Stimulated activated CD8-positive, alpha-beta memory T cell treated with anti-CD3 and anti-CD28 coated beads, Interleukin-12 subunit alpha, Interleukin-12 subunit beta, amount 100 ng/mL, for 1 hour (primary cell): ENCODE measurements at places on chromosomes 6 and 20.

DNA sequence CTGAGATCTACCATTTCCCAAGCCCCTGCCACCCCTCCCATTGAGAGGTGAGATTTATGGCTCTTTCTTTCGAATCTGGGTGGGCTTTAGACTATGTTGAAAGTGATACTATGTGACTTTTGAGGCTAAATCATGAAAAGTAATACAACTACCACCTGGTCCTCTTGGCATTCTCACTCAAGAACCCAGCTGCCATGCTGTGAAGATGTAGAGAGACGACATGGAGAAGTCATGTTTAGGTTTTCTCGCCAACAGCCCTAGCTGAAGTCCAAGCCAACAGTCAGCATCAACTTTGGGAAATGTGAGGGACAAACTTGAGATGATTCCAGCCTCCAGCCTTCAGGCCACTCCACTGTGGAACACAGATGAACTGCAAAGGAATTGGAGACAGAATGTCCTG lies 108.7 kb downstream of the SCP2D1 start:
- DNase-seq: no peak

GRCh38 chr20:23710771-23711170 lies 21.9 kb upstream of the CST4 start:
- no peak for DNase-seq

DNA sequence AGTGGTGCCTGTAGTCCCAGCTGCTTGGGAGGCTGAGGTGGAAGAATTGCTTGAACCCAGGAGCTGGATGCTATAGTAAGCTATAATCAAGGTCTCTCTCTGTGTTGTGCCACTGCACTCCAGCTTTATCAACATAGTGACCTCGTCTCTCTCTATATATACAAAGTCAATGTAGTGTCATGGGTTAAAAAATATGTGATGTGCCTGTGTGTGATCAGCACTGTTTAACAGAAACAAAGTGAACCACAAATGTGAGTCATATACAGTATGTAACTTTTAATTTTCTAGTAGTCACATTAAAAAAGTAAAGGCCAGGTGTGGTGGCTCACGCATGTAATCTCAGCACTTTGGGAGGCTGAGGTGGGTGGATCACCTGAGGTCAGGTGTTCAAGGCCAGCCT lies 85.3 kb upstream of the RNF24 start:
- DNase-seq: no peak

DNA sequence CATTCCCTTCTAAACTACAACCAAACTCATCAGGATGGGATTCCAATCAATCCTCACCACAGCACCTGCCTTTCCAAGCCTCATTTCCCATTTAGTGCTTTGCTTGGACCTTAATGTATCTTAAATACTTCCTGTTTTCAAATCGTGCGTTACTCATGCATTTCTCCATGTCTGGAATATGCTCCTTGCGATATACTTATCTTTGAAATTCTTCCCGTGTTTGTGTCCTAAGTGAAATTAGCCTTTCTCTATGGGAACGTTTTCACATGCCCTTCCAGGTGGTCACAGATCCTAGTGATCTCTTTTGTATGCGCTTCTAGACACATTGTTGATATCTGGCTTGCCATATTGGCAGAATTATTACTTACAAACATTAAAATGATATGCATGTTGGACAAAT lies 620.6 kb upstream of the AGPAT4 start:
- no peak for DNase-seq

GRCh38 chr6:73579851-73580246 lies 59.0 kb upstream of the EEF1A1 start:
- no peak for DNase-seq

- DNase-seq: no peak
Measured at GRCh38 chr6:119781365-119781764, 431.8 kb upstream of the MAN1A1 start.

DNA sequence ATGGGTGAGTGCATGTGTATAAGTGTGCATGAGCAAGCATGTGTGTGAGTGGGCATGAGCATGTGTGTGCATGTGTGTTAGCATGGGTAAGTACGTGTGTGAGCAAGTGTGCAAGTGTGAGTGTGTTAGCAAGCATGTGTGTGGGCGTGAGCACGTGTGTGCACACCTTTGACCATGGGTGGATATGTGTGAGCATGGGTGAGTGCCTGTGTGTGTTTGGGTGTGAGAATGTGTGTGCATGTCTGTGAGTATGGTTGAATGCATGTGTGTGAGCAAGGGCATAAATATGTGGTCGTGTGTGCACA lies 84.6 kb downstream of the DLL1 start:
- DNase-seq: no peak

DNA sequence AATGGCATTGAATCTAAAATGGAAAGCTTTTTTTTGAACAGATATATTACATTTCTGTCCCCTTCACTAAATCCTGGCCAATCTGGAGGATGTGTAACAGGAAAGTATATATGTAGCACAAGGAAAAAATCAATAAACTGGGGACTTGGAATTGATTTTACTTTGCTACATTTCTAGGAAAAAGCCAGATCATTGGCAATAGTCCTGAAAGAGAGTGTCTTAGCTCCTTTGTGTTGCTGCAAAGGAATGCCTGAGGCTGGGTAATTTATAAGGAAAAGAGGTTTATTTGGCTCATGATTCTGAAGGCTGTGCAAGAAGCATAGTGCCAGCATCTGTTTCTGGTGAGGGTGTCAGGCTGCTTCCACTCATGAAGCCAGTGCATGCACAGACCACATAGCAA lies 574.9 kb downstream of the HTR1B start:
- no peak for DNase-seq

DNA sequence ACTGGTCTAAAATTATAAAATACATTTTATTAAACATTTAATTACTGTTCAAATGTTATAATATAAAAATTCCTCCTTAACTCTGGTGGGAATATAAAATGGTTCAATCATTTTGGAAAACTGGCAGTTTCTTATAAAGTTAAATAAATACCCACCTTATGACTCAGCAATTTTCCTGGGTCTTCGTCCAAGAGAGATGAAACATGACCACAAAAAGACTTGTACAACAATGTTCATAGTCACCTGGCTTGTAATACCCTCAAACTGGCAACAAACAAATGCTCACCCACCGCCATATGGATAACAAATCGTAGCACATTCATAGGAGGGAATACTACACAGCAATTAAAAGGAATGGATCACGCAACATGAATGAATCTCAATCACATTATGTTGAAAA lies 66.0 kb upstream of the RIN2 start:
- DNase-seq: no peak

- peak; percentile 33 for DNase-seq
Measured at GRCh38 chr20:34824806-34825529, 483 bp downstream of the NCOA6 start.

DNA sequence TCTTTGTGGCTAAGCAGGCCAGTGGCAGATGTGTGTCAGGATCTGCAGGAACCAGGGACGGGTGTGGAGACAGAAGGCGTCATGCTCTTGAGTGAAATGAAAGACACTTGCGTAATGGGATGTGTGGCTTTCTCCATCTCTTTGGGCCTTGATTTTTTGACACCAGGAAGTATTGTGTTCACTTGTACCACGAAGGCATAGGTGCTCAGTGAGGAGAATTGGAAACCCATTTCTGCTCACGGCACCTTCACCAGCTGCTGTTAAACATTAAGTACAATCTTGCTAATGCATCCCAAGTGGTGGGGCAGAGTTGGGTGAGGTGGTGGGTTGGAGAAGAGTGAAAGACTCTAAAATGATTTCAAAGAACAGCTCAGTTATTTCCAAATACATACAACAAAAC lies 30.0 kb downstream of the GJA10 start:
- DNase-seq: no peak

GRCh38 chr6:7468382-7469081 lies 72.9 kb upstream of the DSP start:
- no peak for DNase-seq

GRCh38 chr20:49868964-49869363 lies 46.4 kb downstream of the SPATA2 start:
- DNase-seq: no peak

DNA sequence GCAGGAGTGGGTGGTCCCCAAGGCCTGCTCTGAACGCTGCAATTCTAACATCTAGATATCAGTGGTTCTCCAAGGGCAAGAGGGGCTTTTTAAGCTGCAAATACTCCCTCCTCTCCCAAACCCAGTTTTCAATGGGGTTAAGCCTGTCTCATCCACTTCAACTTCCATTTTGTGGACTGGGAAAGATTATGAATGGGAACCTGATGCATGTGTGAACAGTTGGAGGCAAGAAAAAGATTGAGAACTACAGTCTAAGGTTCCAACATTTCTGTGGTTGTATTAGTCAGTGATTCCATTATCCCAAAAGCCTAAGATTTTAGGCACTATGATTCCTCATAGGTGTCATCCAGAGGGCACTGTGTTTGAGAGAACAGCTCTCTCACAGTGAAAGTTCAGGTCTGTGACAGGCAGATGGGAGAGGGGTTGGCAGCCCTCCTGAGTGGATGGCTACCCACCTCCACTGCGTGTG lies 53.7 kb downstream of the HNF4A start:
- DNase-seq: no peak

- no peak for DNase-seq
Measured at GRCh38 chr6:134307870-134308269, 10.0 kb downstream of the SGK1 start.

DNA sequence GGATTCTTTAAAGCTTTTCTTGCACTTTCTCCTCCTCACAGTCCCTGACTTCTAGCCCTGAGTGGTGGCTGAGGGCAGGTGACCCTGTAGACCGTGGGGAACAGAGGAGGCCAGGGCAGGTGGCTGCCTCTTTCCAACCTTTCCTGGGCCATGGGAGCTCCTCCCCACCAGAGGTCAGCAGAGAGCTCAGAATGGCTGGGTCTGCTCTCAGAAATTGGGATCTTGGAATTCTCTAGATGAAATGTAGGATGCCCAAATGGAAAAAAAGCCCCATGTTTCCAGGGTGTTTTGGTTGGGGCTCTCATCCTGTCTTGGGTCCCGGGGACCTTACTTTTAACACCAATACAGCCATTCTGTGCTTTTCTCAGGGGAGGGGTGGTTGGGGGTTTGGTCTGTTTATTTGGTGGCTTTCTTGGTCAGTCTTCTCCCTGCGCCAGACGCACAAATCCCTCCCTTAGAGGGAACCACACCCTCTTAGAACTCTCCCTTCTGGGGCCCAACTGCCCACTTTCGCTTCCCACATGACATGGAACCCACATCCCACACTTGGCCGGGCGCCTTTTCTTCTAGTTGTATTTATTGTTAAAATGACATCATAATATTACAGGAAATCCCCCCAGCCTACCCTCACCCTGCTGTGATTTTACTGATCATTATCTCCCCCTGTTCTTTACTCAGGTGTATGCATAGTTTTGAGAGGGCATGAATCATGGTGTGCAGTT lies 17.9 kb downstream of the GNAS start:
- peak; percentile 39 for DNase-seq

- no peak for DNase-seq
Measured at GRCh38 chr20:46011631-46012482, 3.1 kb downstream of the MMP9 start.

DNA sequence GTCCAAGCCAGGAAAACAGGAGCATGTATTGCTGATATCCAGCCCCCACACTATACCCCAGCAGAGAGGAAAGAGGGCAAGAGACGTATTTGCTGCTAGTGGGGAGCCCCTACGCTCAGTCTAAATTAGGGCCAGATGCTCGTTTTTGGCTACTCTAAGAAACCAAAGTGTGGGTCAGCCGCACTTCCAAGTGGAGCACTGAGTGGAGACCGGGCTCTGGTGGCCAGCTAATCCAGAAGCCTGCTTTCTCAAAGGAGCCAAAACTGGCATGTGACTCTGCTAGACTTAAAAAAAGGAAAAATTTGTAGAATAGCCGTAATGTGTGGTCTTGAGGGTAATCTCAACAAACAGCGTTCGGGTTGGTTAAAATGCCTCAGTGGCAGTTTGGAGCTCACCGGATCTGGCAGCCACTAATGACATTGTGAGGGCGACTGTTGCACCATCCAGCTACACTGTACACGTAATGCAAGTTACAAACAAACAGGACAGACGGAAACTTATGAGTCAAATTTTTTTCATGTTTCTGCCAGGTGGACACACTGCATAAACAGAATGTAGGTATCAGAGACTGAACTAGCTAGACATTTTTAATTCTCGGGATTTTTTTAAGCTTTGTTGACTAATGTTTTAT lies 230.9 kb downstream of the FOXC1 start:
- no peak for DNase-seq

- no peak for DNase-seq
Measured at GRCh38 chr6:114879693-114880092, 536.9 kb upstream of the HS3ST5 start.

GRCh38 chr20:62627901-62628612 lies 14.2 kb upstream of the SLCO4A1 start:
- no peak for DNase-seq

DNA sequence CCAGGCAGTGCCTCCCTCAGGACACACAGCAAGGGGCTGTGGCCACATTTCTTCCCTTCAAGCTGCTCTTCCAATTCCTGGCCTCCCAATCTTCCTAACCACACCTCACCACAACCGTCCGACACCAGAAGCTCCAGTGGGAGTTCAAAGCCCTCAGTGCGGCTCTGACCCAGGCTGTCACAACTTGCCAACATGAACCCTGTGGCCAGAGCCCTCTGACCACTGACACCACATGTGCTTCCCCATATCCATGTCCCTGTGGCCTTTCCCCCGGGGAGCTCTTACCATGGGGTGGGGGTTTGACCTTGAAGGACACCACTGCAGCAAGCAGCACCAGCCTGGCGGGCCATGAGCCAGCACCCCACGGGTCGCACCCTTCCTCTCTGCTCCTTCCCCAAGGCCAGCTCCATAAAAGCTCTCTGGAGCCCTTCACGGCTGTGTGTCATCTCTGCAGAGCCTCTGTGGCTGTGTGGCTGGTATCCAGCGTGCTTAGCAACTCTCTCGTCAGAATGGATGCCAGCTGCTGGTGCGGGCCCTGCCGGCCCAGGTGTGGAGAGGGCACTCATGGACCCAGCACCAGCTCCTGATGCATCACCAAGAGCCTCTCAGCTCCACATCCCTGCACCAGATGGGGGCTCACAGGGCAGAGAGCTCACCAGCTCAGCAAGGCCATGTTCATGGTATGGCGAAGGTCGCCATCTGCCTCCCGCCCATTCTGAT lies 106.1 kb downstream of the PSMB1 start:
- DNase-seq: no peak

GRCh38 chr6:26555505-26556262 lies 17.5 kb downstream of the HMGN4 start:
- no peak for DNase-seq

- DNase-seq: no peak
Measured at GRCh38 chr6:144581812-144582537, 296.8 kb downstream of the UTRN start.

DNA sequence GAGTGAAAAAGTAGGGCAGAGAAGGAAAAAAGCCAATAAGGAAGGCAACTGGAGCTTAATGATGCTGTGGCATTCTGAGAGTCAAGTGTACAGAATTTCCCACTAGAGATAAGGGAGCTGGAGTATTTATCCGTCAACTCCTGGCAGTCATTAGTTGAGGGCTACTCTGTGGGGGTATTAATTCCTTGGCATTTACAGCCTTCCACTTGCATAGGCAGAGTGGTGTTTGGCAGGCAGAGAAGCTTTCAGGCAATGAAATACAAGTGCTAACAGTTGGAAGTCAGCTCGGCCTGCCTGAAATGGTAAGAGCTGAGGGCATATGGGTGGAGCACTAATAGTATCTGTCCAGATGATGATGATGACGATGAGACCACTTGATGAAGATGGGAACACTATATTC lies 207.3 kb upstream of the FLRT3 start:
- DNase-seq: no peak

GRCh38 chr20:35303735-35304491 lies 11.7 kb upstream of the FAM83C start:
- peak; percentile 71 for DNase-seq
